Stimulated activated CD8-positive, alpha-beta memory T cell treated with anti-CD3 and anti-CD28 coated beads, Interleukin-4, amount 100 ng/mL, for 4 hours (primary cell): ENCODE measurements at places on chromosomes 5 and 9.

DNA sequence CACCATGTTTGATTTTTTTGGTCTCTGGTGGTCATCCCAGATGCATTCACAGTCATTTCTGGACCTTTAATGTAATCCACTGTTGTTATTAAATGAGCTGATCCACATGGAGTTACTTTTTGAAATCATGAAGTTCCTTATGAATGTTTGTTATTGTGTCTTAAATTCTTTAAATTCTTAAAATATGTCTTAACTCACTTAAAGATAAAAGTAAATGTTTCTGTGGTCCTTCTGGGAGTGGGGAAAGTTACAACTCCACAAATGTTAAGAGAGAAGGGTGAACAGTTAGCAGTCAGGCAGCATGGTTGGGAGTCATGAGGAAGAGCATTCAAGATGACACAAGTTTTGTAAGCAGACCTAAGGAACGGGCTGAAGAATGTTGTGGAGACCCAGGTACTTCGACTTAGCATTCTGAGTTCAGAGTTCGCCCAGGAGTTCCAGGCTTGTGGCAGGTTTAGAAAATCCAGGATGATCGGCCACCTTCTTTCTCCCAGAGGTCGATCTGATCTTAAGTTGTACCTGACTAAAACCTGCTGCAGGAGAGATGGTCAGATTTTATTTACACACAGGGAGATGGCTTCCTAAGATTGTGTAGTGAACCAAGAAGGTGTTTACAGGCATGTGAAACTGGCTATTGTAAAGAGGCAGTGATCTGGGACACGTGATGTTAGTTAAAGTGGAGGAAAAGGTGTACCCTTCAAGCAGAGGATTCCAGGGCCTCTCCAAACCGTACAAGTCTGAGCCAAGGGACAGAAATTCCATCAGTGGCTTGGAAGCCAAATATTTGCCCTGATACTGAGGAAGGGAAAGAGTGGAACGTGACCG, 17.2 kb downstream of the SLC1A1 start:
- DNase-seq, result no peak

- no peak for DNase-seq
Measured at GRCh38 chr5:136130581-136130980, 2.1 kb upstream of the SMAD5 start.

- no peak for DNase-seq
Measured at GRCh38 chr9:115629879-115630840, 512.2 kb upstream of the TNC start.

DNA sequence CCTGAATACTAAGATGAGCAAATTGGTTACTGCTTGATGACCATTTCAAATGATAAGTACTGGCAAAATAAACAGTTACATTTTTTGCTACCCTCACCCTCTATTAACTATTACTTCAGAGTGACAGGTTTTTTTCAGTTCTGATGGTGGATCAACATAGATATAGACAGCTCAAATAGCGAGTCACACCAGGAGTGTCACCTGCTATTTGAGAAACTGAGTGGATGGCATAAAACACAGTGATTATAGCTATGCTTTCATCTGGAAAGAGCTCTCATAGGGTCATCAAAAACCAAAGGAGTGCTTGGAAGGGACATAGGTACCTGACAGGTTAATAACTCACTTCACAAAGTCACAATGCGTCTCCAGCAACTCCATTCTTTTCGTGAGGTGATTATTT, 244.5 kb upstream of the C9orf72 start:
- no peak for DNase-seq

GRCh38 chr5:139749242-139749641, 46.4 kb upstream of the PSD2 start:
- DNase-seq, result no peak

DNA sequence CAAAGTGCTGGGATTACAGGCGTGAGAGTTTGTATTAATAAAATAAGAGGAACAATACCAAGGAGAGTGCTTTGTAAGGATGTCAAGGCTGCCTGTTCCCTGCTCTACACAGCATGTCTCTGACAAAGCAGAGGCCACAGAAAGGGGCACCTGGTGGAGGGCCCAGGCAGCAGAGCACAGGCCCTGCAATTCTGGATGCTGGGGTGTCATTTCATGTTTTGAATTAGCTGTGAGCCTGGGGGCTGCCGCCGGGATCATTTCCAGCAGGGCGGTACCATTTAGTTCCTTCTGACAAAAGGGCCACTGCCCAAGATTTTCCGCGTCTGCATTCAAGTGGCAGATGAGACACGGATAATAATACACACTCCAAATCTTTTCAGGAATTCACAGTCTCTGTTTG, 396.9 kb downstream of the GADD45G start:
- DNase-seq, result no peak

DNA sequence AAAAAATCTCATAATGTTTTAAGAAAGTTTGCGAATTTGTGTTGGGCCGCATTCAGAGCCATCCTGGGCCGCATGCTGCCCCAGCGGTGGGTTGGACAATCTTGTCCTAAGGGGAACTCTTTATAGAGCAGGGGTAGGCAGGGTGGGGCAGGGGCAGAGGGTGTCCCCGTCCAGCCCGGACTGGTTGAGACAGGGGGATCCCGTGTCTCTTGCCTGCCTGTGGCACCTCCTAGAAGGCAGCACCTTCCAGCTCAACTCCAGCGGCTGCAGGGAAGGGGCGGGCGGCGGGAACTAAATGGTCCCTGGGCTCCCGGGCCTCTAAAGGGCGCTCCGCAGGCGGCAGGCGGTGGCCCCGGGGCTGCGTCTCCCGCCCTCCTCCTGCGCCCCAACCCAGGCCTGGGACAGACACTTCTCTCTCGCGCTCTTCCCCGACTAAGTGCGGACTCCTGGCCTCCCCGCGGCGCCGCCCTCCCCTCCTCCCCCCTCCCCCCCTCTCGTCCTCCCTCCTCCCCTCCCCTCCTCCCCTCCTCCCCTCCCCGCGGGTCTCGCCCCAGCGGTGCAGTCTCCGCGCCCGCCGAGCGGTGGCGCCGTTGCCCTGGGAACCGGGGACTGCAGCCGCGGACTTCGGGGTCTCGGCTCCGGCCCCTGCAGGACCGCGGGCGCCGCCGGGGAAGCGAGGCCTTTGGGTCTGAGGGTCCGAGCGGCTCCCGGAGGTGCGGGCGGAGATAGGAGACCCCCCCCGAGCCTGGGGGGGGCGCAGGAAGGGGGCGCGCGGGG, 132.6 kb downstream of the MRPL36 start:
- no peak for DNase-seq

GRCh38 chr5:84585218-84585617, 200.5 kb upstream of the EDIL3 start:
- DNase-seq, result no peak

DNA sequence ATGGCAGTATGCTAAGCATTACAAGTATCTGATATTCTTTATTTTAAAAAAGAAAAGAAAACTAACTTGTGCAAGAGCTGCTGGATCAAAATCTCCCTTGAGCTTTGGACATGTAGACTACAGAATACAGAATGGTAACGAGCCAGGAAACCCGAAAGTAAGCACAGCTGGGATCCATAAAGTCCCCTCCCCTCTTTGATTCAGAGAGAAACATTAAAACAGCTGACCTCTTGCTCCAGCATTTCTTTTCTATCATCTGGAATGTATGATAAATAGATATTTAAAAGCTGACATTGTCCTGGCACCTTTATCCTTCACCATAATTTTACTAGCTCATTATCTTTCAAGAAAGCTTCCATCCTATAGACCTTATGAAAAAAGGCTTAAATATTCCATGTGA, 28.2 kb upstream of the LPAR1 start:
- no peak for DNase-seq

- no peak for DNase-seq
Measured at GRCh38 chr5:1414311-1415058, 30.8 kb downstream of the SLC6A3 start.

GRCh38 chr5:74903165-74903787, 37.1 kb upstream of the FAM169A start:
- no peak for DNase-seq

- DNase-seq, result no peak
Measured at GRCh38 chr9:12516031-12516430, 177.2 kb upstream of the TYRP1 start.

DNA sequence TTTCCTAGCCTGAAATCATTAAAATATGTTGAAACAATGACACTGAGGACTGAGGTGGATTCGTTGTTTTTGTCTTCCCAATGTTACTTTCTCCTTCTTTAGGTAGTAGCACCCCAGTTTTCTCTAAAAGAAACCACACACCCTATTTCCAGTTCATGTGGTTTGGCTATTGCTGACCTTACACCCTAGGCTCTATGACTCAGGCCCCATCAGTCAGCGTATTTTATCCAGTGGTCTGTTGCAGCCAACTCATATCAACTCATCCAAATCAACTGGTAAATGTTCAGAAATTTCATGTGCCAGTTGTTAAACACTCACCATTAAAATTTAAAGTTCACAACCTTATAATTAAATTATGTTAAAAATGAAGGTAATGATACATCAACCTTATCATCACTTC, 44.6 kb upstream of the NFIB start:
- no peak for DNase-seq

- DNase-seq, result no peak
Measured at GRCh38 chr9:132788378-132788777, 89.7 kb downstream of the AK8 start.

- DNase-seq, result no peak
Measured at GRCh38 chr9:123465304-123465703, 109.3 kb downstream of the CRB2 start.

GRCh38 chr9:34518110-34518616, 4.6 kb downstream of the ENHO start:
- DNase-seq, result no peak

GRCh38 chr9:37340961-37341360, 81.5 kb upstream of the GRHPR start:
- DNase-seq, result no peak

- DNase-seq, result no peak
Measured at GRCh38 chr5:171162596-171162995, 146.5 kb upstream of the TLX3 start.

DNA sequence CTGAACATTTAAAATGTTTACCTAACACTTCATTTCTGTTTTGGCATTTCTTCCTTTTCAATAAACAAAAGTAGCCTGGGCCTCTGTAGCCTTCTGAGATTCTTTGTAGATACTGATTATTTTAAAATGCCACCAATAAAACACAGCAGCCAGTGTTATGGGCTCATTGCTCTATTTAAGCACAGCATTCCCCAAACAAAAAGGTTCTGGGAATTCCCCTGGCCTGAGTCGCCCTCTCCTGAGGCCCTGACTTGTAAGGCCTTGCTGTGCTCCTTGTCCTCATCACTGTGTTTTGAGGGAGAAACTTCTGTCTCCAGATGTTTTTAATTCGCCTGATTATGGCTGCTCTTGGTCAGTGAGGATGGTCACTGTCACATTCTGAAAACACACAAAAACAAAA, 33.0 kb upstream of the CTXN3 start:
- DNase-seq, result no peak

DNA sequence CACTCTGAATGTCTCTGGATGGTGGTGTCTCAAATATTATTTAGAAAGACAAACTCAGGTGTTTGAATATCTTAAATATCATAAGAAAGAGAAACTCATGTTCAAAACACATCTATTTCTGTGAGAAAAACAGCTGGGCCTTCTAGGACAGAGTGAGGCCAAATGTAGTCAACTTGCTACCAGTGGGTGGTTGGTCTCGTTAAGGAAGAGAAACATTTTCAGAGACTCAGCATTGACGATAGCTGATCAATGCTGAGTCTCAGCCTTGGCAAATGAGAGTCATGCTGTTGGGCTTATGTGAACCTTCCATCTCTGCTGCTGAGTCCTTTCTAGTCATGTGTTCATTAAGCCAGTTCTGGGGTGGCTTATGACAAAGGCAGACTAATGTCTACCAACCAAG, 418.0 kb downstream of the CETN3 start:
- no peak for DNase-seq

DNA sequence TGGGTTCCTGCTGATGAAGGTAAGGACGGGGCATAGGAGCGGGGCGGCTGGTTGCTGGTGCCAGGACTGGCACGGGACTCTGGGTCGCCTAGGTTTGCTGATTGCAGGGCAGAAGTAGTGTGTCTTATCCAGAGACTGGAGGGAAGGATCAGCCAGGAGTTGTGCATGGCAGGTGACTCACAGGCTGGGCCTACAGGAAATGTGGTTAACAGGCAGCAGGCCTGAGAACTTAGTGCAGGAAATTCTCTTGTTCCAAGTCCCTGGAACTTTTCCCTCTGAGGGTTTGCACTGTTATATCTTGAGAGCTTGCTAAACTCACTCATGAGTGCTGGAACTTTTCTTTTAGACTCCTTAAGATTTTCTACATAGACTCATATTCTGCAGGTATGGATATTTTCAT, 95.1 kb downstream of the ANXA2R start:
- DNase-seq, result no peak

DNA sequence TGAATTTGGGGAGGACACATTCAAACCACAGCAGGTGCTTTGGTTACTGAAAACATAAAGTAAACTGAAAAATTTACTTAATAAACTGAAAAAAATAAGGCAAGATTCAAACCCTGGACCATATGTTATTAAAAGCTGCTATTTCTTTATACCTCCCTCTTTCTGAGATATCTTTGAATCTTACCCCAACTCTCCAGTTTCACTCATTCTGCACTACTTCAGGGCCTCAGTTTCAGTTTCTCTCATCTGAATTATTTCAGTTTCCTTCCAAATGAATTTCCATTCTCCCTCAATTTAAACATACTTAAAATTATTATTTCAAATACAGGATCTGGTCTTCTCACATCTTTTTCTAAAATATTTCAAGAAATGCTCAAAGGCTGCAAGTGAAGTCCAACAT, 4.9 kb upstream of the OXCT1 start:
- no peak for DNase-seq

GRCh38 chr5:5373351-5373989, 49.0 kb upstream of the ICE1 start:
- no peak for DNase-seq

DNA sequence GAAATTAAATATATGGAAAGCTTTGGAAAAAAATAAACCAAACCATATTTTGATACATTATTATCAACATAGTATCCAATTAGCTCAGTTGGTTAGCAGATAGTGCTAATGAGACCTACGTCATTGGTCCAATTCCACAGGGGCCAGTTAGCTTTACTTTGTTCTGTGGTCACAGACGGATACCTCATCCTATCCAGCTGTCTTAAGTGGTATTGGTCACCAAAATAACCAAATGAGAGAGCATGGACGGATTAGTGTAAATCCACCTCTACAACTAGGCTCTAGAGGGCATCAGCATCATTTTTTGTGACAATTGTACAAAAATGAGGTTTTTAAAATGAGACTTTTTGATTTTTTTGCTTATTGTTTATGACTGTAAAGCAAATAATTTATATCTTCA, 364.2 kb downstream of the KIAA0825 start:
- no peak for DNase-seq
